ENCODE measurements at places on chromosomes 6 and 20.

DNA sequence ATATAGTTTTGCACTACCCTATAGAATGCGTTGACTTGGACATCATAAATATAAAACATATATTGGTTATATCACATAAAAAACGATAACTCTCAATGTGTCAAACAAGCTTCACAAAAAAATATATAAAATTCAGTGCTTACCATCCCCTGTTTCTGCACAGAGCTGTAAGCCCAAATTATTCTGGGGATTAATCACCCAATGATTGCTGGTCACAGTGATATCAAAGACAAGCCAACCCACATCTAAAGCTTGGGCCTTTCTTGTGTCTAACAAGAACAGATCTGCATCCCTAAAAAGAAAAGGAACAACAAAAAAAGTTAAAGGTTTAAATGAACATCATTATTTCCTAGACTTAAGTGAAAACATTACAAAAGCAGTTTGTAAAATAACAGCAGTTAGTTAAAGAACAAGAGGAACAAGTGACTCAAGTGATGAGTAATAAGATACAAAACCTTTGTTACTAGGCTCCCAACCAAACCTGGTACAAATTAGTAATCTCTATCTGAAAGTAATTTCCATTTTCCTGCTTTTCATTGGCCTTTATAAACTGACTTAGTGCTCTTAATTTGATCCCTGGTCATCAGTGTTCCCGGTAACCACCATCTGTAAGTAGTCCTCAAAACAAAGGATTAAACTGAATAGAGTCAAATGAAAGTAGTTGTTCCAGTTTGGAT lies 81.1 kb downstream of the BMP5 start:
- DNase-seq, result no peak
- no peak overlapping the region for H3K4me3 ChIP-seq
- H3K4me1 ChIP-seq, result no peaks in the 10 kb centered on the region
- H3K27me3 ChIP-seq, result no peaks in the 10 kb centered on the region
- no peaks in the 10 kb centered on the region for H3K36me3 ChIP-seq

- H3K4me1 ChIP-seq, result no peaks in the 10 kb centered on the region
- H3K27me3 ChIP-seq, result peaks cover 5% of the 10 kb centered on the region
- no peak for DNase-seq
These were observed 14.6 kb downstream of the EDN3 start for GRCh38 chr20:59314997-59315396.

DNA sequence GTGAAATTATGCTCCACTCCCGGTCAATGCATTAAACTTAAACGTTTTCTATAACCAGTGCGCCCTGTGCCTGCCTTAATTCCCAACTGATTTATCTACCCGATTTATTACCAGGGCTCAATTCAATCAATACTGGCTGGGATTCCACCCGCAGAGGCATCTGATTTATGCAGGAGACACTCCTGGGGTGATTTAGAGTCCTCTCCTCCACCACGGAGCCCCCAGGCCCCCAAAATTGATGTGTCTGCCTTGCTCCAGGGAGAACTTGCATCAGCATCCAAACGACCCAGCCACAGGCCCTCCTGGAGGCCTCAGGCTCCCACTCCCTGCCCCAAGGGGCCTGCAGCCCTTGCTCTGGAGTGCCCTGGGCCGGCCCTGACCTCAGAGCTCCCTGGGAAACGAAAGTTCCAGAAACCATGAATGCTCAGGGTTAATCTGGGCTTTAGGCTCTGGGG lies 29.5 kb downstream of the ANKRD60 start:
- no peak overlapping the region for H3K4me3 ChIP-seq
- DNase-seq, result no peak
- no peaks in the 10 kb centered on the region for H3K27me3 ChIP-seq
- H3K27ac ChIP-seq, result no peak overlapping the region

- H3K36me3 ChIP-seq, result no peaks in the 10 kb centered on the region
- H3K27ac ChIP-seq, result no peak overlapping the region
- H3K27me3 ChIP-seq, result no peaks in the 10 kb centered on the region
- no peaks in the 10 kb centered on the region for H3K4me1 ChIP-seq
- DNase-seq, result no peak
These were observed 254.0 kb upstream of the TAB2 start for GRCh38 chr6:149063468-149063867.

DNA sequence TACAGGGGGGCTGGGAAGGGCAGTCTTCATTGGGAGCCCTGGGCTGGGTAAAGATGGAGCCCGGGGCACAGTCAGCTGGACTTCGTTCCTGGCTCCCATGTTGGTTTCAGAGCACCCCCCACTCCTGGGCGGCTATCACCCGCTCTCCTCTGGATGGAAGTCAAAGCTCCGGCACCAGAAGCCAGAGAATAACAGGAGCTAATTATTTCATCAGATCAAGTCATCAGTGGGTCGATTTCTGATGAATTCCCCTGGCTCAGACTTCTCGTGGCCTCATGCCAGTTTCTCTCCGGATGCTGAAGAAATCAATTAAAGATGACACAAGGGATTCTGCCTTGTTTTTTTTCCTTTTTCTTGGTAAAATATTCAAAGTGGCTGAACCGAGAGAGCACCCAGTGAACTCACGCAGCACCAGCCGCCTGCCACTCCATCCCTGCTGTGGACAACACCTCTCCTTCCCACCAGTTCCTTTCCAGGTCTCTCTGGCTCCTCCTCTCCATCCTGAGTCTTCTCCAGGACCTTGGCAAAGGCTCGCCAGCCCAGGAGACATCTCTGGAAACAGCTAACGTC lies 22.5 kb downstream of the SULF2 start:
- no peak overlapping the region for H3K27ac ChIP-seq
- H3K4me1 ChIP-seq, result peaks cover 3% of the 10 kb centered on the region
- H3K27me3 ChIP-seq, result no peaks in the 10 kb centered on the region
- no peaks in the 10 kb centered on the region for H3K36me3 ChIP-seq
- no peak overlapping the region for H3K4me3 ChIP-seq
- DNase-seq, result no peak

GRCh38 chr6:37277001-37277409 lies 19.1 kb upstream of the TMEM217 start:
- H3K4me3 ChIP-seq, result no peak overlapping the region
- H3K36me3 ChIP-seq, result peaks cover 6% of the 10 kb centered on the region
- no peaks in the 10 kb centered on the region for H3K27me3 ChIP-seq
- no peak for DNase-seq

- no peak for DNase-seq
- no peaks in the 10 kb centered on the region for H3K4me1 ChIP-seq
- no peak overlapping the region for H3K27ac ChIP-seq
- no peaks in the 10 kb centered on the region for H3K27me3 ChIP-seq
These were observed 53.5 kb downstream of the RAB44 start for GRCh38 chr6:36751091-36751490.

- H3K4me3 ChIP-seq, result no peak overlapping the region
- no peaks in the 10 kb centered on the region for H3K27me3 ChIP-seq
- H3K27ac ChIP-seq, result no peak overlapping the region
- no peaks in the 10 kb centered on the region for H3K4me1 ChIP-seq
- H3K36me3 ChIP-seq, result no peaks in the 10 kb centered on the region
- DNase-seq, result no peak
These were observed 135.3 kb upstream of the BEND6 start for GRCh38 chr6:56819604-56820003.

- H3K4me1 ChIP-seq, result no peaks in the 10 kb centered on the region
- H3K4me3 ChIP-seq, result no peak overlapping the region
- no peak overlapping the region for H3K27ac ChIP-seq
- no peaks in the 10 kb centered on the region for H3K27me3 ChIP-seq
- DNase-seq, result no peak
These were observed 228.1 kb downstream of the ATXN1 start for GRCh38 chr6:16533210-16533609.

- no peak overlapping the region for H3K4me3 ChIP-seq
- no peaks in the 10 kb centered on the region for H3K27me3 ChIP-seq
- H3K27ac ChIP-seq, result no peak overlapping the region
- H3K36me3 ChIP-seq, result no peaks in the 10 kb centered on the region
These were observed 135.8 kb upstream of the FOXA2 start for GRCh38 chr20:22720206-22720605.

- H3K36me3 ChIP-seq, result no peaks in the 10 kb centered on the region
- no peak for DNase-seq
- no peaks in the 10 kb centered on the region for H3K27me3 ChIP-seq
- no peak overlapping the region for H3K27ac ChIP-seq
- H3K4me3 ChIP-seq, result no peak overlapping the region
These were observed 50.8 kb upstream of the SPTLC3 start for GRCh38 chr20:12957968-12958367.
